ENCODE measurements at places on chromosomes 12 and 14.
A peak's percentile ranks its signal among the peaks of the same experiment; 100 is the strongest.

DNA sequence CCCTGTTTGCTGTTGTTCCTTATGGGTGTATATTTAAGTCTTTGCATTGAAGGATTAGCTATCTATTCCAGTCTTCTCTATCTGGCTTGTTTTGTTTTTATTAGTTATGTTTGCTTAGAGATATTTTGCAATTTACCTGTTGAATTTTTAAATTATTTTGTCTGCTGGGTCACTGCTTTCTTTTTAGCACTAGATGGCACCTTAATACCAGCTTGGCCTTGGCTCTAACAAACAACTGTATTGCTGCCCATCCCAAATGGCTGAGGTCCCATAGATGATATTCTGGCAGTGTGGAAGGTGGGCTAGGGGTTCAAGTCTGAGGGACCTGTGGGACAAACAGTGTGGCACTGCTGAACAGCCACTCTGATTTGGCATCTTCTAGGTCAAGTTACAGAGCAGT is 144.0 kb upstream of the FBXO33 start:
- no peak for DNase-seq

GRCh38 chr12:122847921-122848421 is 12.7 kb downstream of the HIP1R start:
- DNase-seq, result no peak

- peak; percentile 18 for DNase-seq
Observed at GRCh38 chr12:50166799-50167048, 445 bp downstream of the CERS5 start.

GRCh38 chr12:24596768-24597388 is 352.0 kb downstream of the BCAT1 start:
- DNase-seq, result no peak

GRCh38 chr12:18939051-18939450 is 190.5 kb upstream of the PLEKHA5 start:
- DNase-seq, result no peak

- DNase-seq, result no peak
Observed at GRCh38 chr14:68578597-68578996, 214.3 kb downstream of the ZFP36L1 start.

DNA sequence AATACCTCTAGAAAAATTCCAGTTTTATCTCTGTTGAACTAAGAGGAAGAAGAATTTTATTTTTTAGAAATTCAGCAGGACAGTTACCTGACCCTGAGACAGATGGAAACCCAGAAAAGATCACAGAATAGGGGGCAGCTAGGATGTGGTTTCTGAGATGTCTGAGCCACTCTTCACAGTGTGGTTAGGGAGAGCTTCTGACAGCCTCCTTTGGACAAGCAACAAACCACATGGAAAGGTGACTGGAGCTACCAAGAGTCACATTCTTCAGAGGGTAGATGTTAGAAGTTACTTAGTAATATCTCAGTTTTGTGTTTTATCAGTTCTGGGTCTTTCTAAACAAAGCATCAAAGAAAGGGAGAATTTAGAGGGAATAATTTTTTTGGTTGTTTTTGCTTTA is 117.3 kb upstream of the NAP1L1 start:
- no peak for DNase-seq

GRCh38 chr12:112595410-112595809 is 176.7 kb downstream of the PTPN11 start:
- no peak for DNase-seq

DNA sequence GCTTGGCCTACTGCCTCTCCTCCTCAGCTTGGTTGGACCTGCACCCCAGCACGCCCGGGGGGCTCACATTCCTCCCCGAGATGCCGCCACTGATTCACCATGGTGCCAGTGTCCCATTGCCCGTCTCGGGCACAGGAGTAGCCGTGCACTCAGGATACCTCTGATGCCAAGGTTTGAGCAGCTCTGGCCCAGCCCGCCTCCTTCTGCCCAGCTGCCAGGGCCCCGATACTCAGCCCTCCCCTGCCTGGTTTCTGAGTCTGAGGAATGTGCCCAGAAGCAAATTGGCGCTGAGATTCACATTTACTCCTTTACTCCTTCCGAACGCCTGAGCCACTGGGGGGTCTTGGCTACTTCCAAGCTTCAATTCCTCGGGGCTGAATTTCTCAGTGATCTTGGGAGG is 63.5 kb downstream of the NINJ2 start:
- DNase-seq, result no peak

GRCh38 chr14:92737206-92737605 is 11.2 kb downstream of the LGMN start:
- DNase-seq, result peak; percentile 33

DNA sequence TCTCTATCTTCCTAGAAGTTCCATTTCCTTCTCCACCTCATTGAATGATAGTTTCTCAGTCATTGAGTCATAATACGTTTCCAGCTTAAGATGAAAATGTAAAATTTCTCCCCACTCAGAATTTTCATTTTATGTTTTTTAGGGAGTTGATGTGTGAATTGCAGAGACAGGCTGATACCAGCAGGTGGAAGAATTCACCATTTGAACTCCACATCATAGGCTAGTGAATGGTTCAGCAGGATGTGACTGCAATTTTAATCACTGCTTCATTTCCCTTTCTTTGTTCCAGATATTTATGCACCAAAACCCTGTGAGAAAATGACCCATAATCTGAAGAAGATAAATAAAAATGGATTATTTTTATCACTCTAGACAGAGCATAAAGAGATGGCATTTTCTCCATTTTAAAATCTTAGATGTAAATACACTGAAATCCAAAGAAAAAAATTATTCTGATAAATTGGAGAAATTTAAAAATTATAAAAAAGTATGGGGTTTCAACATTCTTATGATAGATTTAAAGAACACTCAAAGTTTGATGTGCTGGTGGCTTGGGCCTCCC is 10.6 kb upstream of the PYGL start:
- peak; percentile 13 for DNase-seq

- DNase-seq, result no peak
Observed at GRCh38 chr12:25988505-25988904, 30.0 kb downstream of the RASSF8 start.

GRCh38 chr14:85991156-85991555 is 461.2 kb downstream of the FLRT2 start:
- DNase-seq, result no peak

DNA sequence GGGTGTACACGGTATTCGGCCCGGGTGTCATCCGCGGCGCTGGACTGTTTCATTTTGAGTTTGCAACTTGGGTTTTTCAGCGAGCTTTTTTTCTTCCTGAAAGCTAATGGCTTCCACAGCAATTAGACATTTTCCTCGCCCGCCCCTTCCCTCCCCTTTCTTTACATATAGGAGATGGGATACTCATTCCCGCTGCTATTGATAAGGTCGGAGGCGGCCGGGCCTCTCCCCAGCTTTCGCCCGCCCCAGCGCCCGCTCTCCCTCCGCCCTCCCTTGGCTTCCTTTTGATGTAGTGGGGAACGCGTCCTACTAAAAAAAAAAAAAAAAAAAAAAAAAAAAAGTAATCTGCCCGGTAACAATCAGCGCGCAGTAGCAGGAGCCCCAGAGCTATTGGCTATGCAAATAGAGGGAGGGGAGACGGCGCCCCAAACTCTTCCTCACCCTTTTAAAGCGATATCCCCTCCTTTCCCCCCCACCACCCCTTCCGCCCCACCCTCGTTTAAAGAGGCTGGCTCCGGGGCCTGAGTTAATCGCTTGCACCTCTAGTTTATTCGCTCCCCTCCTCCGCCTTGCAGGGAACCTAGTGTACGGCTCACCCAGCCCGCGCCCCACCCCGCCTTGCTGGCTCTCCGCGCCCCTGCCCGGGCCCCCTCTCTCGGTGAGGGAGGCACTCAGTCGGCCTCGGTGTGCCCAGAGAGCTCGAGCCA is 1.7 kb upstream of the CCND2 start:
- no peak for DNase-seq

DNA sequence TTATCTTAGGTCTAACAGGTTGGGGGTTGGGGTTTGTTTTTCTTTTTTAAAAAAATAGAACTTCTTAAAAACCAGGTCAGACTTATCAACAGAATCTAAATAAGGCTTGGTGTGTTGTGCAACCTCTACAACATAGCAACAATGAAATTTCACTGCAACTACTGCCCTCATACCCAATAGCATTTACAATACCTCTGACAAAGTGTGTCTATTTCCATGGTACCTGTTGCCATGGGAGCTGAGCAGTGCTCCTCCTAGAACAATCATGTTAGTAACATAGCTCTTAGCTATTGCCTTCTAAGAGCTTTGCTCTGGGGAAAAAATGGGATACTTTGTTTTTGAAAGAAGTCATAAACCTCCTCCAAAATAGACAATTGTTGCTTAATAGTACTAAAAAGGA is 103.3 kb upstream of the CCDC175 start:
- DNase-seq, result no peak

DNA sequence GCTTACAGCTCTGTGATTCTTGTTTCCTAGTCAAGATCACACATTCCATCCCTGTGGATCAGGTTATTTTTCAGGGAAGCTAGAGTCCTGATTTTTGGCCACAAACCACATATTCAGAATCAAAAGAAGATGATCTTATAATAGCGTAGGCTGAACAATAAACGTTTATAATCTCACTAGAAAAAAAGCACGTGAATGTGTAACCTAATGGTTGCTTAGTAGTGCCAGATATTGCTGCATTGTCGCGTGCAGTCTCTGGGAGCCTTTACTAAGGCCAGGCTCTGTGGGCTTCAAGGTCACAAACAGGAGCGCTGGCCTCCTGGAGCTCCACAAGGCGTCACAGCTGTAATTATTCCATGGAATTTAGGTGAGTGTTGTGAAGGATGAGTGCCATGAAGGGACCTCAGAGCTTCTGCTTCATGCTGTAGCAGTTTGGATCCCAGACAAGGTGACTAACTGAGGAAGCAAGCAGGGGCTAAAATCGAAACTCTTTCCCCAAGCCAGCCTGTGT is 17.4 kb downstream of the CDKN1B start:
- DNase-seq, result no peak

- no peak for DNase-seq
Observed at GRCh38 chr12:105765053-105766014, 373.4 kb downstream of the NUAK1 start.

DNA sequence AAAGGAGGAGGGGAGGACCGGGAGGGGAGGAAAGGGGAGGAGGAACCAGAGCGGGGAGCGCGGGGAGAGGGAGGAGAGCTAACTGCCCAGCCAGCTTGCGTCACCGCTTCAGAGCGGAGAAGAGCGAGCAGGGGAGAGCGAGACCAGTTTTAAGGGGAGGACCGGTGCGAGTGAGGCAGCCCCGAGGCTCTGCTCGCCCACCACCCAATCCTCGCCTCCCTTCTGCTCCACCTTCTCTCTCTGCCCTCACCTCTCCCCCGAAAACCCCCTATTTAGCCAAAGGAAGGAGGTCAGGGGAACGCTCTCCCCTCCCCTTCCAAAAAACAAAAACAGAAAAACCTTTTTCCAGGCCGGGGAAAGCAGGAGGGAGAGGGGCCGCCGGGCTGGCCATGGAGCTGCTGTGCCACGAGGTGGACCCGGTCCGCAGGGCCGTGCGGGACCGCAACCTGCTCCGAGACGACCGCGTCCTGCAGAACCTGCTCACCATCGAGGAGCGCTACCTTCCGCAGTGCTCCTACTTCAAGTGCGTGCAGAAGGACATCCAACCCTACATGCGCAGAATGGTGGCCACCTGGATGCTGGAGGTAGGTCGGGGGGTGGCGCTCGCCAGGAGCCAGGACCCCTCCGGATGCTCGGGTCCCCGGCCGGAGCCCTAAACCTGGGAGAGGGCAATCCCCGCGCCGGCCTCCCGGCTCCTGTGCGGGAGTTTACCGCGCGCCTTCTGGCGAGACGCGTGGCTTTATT is at the start of gene CCND2:
TSS of gene CCND2 (plus strand) at position 111 of the 744 bp plus-strand sequence. CDS start at position 390, 279 bp downstream.
- peak; percentile 60 for DNase-seq

DNA sequence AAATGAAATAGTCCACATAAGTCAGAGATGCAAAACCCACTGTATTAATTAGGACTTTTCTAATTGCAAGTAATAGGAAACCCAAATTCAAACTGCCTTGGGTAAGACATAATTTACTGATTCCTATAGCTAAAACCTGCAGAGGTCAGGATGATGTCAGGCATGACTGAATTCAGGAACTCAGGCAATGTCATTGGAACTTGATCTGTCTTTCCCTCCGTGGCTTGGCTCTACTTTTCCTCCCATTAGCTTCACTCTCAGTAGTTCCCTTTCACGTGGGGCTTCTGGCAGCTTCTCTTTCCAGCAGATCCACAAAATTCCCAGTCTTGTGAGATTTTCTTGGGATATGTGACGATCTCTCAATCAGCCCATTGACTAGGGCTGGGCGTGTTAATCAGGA is 2.4 kb upstream of the JDP2 start:
- no peak for DNase-seq

DNA sequence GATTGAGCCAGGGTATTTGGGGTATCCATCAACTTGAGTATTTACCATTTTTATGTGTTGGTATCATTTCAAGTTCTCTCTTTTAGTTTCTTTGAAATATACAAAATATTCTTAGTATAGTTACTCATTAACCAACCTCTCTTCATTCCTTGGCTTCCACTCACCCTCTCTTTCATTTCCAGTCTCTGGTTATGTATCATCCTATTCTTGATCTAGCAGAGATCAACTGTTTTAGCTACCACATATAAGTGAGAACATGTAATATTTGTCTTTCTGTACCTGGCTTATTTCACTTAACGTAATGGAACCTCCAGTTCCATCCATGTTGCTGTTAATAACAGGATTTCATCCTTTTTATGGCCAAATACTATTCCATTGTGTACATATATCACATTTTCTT is 86.9 kb downstream of the DACT1 start:
- no peak for DNase-seq

DNA sequence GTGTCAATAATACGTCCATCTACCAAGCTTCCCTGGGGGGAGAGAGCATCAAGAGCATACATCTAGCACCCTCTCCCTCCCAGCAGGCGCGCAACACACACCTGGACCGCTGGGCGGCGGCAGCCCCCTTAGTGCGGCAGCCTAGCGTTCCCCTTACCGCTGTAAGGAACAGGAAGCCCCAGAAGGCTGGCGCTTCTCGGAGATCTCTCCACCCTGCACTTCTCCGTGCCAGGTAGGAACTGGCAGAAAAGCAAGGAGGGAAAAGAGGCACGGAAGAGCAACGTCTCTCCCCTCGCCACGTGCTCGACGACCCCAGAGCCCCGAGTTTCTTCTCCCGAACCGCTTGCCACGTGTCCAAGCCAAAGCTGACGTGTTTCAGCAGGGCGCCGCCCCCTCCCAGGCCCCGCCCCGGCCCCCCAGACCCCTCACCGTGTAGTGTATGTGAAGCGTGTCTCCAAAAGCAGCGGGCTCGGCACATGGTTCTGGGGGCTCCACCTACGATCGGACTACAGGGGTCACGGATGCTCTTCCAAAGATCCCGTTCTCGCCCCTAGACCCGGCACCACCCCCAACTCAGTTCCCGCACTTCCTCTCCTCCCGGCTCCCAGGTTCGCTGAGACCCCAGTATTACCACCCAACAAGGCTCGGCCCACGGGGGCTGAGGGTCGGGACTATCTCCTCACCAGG is 532 bp downstream of the FKBP11 start:
- DNase-seq, result peak; percentile 73

Data from T-helper 2 cell (primary cell).